LoVo (cell line): ENCODE measurements at places on chromosomes 12 and 14.

- no peak for DNase-seq
Measured at GRCh38 chr12:28582672-28583376, 392.6 kb downstream of the CCDC91 start.

- DNase-seq = no peak
Measured at GRCh38 chr12:49680075-49680474, 27.1 kb downstream of the FMNL3 start.

- DNase-seq = no peak
Measured at GRCh38 chr14:60651086-60651795, 2.0 kb upstream of the SIX1 start.

DNA sequence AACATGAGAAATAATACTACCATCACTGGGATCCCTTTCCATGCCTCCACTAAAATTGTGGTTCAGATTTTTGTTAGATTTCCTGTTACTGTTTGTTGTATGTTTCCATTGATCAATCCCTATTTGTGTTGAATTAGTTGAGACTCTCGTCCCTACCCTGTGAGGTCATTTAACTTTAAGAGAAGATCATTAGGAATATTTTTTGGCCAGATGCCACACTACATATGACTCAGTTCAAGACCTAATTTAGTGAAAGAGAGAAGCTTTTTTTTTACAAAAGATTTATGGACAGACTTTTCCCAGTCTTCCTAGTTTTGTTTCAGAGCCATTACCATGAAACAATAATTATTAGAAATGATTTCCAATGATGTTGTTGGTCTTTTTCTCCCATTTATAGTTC lies 35.5 kb downstream of the CPSF6 start:
- peak; percentile 31 for DNase-seq

GRCh38 chr14:92892589-92892988 lies 30.4 kb upstream of the CHGA start:
- no peak for DNase-seq

DNA sequence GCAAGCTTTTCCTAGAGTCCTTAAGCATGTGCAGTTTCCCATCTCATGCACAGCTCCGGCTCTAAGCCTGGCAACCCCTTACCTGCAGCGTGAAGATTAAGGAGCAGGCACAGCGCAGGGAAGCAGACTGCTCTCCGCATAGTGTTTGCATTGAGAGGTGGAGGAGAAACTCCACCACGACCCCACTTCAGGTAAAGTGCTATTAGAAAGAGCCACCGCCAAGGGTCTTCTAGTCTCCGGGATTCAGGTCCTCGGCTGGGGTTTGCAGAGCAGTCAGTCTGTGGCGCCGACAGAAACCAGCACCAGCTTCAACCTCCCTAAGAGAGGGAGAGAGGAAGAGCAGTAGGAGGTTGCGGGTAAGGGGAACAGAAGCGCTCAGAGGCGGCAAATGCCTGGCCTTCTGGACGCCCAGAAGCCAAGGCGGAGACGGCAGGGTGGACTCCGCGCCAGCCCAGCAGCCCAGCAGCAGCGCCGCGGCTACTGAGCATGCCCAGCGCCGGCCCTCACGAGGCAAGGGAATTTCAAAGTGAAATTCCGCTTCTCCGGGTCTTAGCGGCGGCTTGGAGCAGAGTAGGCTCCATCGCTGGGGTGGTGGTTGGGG lies at the start of gene PTPRR:
Gene PTPRR (minus strand): TSS at position 488 of the 601 bp plus-strand sequence. CDS start 348 bp downstream, at position 140.
- DNase-seq = no peak

DNA sequence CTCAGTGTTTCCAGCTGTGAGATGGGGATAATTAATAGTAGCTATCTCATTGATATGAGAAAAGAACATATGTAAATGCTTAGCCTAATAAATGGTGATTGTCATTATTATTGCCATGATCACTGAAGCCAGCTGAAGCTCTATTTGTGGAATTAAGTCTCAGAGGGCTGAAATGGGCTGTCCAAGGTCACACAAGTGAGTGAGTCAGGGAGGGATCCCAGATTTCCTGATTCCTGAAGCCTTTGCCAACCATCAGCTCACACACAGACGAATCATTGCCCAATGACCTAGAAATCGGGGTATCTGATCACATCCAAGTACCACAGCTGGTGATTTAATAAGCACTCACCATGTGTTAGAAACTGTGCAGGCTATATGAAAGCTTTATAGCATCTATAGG lies 21.6 kb upstream of the TMEM229B start:
- no peak for DNase-seq
